SJSA1 (cell line): ENCODE measurements at places on chromosomes 6 and 20. TPM values are rescaled to one million over a fixed set of nuclear protein-coding genes. Genes with fewer than 3 reads are reported as not detected.

RPP40 gene
- 8.7 and 17.5 TPM in 2 replicates for total RNA-seq

DNA sequence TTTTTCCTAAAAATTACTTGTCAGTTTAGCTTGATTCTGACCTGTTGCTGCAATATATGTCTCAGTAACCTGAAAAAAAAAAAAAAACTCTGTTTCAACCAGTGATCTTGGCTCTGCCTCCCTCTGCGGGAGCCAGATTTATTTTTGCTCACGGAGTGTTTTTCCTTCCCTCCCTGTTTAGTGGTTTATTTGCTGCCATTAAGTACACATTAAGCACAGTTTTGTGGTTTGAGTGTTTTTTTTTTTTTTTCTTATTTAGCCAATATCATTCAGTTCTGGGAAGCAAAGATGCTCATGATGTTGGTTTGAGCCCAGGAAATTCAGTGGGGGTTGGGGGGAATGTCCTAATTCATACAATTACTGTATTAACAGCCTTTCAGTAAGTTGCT is 110.1 kb upstream of the GPR6 start:
- DNase-seq = no peak
- H3K4me3 ChIP-seq = no peak overlapping the region
- H3K27ac ChIP-seq = no peak overlapping the region
- H3K4me1 ChIP-seq = no peaks in the 10 kb centered on the region
- no peaks in the 10 kb centered on the region for H3K36me3 ChIP-seq
- 0 out of 2 replicates have a peak, but pooled peaks cover 3% of the 10 kb centered on the region for H3K27me3 ChIP-seq

- H3K27me3 ChIP-seq = no peaks in the 10 kb centered on the region
- no peak for DNase-seq
- no peak overlapping the region for H3K4me3 ChIP-seq
- no peaks in the 10 kb centered on the region for H3K36me3 ChIP-seq
Measured at GRCh38 chr6:131309437-131309836, 174.2 kb downstream of the AKAP7 start.

CLVS2 gene
- total RNA-seq = not detected in 2 replicates

SLC4A11 gene
- total RNA-seq = 0.24 TPM in 1 of 2 replicates, not detected in the other

DNA sequence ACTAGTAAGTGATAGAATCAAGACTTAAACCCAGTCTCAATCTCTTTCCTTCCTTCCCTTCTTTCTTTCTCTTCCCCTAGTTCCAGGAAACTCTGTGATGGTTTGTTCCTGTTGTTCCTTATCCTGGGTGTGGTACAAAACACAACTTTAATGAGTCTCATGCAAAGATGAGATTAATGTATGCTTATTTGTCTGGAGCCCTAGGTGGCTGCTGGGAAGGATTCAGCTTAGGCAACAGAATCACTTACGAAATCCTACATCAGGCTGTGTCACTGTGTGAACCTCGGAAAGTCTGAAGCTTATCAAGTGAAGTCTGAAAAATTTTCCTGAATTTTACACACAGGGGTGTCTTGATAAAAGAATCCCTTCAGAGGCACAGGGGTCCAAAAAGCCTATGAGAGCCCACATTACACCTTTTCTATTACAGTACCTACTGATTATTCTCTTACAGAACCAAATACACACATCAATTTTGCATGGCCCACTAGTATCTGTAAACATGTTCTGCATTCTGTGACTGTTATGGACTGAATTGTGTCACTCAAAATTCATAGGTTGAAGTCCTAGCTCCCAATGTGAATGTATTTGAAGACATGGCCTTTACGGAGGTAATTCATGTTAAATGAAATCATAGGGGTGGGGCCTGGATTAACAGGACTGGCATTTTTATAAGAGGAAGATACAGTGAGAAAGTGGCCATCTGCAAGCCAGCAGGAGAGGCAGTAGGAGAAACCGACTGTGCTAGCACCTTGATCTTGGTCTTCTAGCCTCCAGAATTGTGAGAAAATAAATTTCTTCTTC is 144.7 kb downstream of the MYB start:
- H3K36me3 ChIP-seq = no peaks in the 10 kb centered on the region
- no peak for DNase-seq
- no peaks in the 10 kb centered on the region for H3K4me1 ChIP-seq
- no peak overlapping the region for H3K27ac ChIP-seq
